ENCODE measurements at places on chromosomes 1 and 21.

DNA sequence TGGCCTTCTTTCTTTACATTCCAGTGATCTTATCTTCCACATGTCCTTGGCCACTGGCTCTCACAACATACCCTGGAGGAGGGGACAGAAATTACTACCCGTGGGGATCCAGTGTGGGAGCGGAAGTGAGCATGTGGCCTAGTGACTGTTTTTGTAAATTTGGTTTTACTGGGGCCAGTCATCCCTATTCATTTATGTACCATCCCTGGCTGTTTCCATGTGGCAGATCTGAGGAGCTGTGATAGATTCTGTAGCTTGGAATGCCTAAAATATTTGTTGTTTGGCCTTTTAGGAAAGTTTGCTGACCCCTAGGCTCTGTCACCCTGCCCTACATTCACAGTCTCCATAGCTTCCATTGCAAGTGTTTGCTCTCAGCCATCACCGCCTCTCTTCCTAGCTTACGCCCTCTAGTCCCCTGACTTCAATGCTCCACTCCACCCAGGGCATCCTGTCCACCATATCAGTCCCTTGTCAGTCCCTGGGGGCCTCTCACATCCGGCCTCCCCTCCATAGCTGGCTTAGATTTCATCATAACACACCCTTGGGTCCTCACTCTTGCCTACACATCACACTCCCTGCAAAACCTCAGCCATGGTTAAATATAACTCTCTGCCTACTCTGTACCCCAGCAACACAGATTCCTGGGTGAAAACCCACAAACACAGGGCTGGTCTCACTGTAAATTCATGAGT is 25.8 kb downstream of the DHCR24 start:
- no peak for DNase-seq

DNA sequence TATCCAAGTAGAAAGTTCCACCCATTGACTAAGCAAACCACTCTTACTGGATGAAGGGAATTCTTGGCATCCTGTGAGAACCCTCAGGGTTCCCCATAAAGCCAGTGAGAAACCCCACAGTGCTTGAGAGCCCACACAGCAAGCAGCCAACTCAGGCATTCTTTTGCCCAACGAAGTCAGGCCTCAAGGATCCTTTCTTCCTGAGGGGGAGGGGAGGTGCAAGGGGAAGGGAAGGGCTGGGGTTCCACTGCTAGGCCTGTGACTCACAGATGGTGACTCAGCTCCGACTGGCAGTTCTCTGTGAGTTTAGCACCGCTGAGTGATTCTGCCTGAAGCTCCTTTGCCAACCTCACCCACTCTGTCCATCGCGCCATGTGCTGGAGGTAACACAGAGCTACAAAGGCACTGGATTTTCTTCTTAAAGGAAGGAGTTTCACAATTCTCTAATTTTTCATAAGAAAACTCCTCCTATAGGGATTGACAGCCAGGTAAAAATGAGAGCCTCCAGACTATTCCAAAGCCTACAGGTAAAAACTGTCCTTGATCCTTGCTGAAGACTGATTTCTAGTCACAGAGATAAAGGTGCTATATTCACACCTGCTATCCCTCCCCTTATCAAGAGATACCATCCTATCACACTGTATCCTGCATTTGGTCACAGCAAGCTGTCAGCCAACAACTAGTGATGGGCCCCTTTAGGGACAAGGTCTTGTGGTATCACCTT is 4.8 kb downstream of the ENO1 start:
- peak; percentile 100 for DNase-seq

GRCh38 chr1:164515711-164516331 is 43.2 kb upstream of the PBX1 start:
- DNase-seq = no peak

GRCh38 chr1:22925111-22925510 is 47.6 kb downstream of the LACTBL1 start:
- DNase-seq = no peak

GRCh38 chr1:20476265-20477038 is 9.6 kb downstream of the CAMK2N1 start:
- no peak for DNase-seq

DNA sequence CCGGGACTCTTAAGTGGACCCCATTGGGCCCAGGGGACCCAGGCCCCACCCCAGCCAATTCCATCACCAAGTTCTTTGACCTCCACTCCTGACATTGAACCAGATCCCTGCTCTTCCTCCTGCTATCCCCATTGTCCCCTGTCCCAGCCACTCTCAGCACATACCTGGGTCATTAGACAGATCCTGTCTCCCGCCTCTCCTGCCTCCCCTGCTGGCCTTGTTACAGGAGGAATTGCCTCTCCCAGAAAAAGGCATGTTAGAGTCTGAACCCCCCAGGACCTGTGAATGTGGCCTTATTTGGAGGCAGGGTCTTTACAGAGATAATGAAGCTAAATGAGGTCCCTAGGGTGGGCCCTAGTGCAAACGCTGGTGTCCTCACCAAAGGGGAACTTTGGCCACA is 301.9 kb downstream of the NPHP4 start:
- DNase-seq = no peak

GRCh38 chr1:190658907-190659306 is 181.2 kb upstream of the BRINP3 start:
- peak; percentile 35 for DNase-seq

All from epithelial cell of esophagus (primary cell).